ENCODE measurements at places on chromosomes 3 and 15.

GRCh38 chr3:94709249-94709902, 646.5 kb downstream of the NSUN3 start:
- DNase-seq, result no peak

GRCh38 chr15:31157644-31158069, 56.1 kb upstream of the TRPM1 start:
- no peak for DNase-seq

DNA sequence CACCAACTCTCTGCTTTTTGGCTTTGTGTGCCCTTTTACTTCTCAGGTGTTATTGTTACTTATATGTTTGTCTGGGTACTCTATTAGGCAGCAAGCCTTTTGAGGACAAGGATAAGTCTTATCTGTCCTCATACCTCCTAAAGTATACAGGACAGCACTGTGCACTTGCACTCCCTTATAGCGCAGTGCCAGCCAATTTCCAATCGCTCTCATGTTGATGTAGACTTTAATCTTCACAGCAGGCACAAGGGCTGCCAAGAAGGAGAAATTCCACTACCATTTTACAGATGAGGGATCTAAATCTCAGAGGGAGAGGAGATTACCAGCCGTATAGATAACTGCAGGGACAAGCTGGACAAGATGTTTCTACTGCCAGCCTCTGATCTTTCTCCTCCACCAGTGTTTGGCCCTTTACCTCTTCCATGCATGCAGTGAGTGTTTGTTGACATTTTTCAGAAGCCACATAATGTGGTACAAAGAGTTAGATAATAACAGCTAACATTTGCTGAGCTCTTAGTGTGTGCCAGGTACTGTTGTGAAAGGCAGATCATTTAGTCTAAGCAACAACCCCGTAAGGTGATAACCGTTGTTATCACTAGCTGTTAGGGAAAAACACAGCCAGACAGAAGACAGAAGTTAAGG, 30.1 kb downstream of the SST start:
- peak; percentile 67 for DNase-seq

DNA sequence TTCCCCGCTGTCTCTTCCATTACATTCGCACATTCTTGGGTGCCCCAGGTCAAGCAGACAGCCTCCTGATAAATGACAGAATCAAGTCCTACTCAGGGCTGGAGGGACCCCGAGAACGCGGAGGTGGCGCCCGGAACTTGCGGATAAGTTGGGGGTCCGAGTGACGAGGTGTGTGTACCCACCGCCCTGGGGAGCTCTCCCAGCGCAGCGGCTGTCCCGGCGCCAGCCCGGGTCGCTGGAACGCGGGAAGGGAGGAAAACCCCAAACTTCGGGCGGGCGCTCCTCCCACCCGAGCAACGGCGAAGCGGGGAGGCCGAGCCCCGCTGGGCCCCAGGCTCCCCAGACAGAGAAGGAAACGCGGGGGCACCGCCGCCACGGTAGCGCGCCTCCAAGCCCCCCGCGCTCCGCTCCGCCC, 550 bp downstream of the CLN6 start:
- DNase-seq, result no peak

DNA sequence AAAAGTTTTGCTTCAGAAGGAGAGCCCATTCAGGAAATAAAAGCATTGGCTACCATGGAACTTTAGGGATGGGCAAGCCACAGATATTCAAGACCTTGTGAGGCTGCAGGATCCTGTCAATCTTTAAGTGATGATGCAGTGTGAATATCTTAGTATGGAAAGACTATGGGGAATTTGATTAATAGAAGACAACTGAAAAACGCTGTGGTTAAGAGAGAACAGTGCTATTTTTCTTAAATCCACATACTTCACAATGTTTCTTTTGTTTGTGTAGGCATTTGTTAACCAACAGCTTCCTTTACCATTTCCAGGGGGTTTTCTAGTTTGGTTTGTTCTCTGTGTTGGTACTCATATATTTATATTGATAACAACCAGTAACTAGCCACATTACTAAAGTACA, 90.3 kb downstream of the TMEM212 start:
- DNase-seq, result no peak

DNA sequence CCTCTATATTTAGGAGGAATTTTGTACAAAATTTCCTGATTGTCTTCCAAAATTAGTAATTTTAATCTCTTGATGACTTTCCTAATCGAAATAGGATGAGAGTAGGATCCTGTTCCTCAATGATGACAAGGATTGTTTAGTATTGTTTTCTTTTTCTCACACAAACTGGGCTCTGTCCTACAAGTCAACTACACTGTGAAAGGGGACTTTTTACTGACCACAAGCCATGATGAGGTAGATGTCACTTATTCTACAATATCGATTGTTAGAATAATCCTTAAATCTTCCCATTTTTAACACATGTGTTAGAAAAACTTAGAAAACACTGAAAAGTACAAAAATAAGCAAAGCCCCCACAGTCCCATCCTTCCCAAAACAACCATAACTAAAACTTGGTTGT, 35.8 kb upstream of the TSC22D2 start:
- no peak for DNase-seq

- DNase-seq, result no peak
These were observed 167.3 kb downstream of the BCHE start for GRCh38 chr3:165669967-165670366.

DNA sequence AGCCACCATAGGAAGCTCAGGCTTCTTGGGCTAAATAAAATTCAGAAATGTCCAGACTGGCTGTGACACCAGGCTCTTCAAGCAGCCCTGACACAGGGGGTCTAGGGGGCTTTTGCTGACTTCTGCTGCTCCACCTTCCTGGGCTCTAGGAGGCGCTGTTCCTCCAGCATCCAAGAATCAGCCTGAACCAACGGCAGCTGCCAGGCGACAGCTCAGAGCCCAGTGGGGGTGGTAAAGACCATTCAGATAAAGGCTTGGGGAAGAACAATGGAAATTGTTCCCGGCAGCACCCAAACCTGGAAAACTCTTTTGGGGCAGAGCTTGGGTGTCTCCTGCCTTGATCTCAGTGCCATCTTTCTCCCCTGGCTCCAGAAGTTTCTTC, 21.6 kb upstream of the PSTPIP1 start:
- no peak for DNase-seq

GRCh38 chr3:119653876-119654275, 6.5 kb downstream of the POPDC2 start:
- DNase-seq, result no peak

DNA sequence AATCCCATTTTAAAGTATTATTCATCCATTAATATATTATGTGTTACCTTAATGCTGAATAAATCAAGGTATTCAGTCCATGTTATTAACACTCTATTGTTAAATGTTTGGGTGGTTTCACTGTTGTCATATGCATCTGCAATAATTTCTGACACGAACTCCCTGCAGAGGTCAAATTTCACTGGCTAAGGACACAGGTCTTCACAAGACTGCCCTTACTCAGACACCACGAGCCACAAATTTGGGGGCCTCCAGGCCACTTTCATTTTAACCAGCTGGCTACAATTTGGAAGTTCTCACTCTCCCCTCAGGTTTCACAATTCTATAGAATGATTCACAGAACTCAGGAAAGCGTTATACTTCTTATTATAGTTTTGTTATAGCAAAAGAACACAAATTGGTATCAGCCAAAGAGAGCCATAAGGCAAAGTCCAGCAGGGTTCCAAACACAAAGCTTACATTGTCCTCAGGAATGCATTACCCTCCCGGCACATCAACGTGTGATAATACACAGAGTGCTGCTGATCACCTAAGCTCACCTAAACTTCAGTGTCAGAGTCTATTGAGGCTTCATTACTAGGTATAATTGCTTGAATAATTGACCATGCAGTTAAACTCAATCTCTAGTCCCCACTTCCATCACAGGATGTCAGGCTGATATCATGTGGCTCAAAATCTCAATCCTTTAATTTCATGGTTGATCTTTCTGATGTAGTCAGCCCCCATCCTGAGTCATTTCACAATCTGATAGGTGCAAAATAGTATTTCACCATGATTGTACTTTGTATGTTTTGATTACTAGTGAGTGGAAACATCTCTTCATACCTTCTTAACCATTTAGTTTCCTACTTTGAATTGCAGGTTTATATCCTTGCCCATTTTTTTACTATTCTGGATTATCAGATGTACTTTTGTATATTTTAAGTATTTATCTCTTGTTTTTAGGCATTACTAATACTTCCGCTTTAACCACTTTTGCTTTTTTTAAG, 441.4 kb upstream of the AGTR1 start:
- no peak for DNase-seq

DNA sequence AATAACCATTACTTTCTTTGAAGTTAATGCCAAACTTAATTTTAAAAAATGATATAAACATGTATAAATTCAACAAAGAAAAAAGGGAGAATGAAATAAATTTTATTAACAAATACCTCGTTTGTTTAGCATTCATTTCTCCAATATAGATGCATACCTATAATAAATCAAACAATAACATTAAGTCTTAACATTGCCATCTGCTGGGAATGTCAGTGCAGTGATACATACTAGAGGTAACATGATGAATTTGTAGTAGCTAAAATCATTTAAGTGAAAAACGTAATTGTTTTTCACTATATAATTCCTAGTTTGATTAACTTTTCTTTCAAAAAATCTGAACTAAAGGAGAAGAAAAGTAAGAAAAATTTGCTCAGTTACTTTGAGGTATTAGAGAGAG, 340.2 kb upstream of the CBLB start:
- no peak for DNase-seq

DNA sequence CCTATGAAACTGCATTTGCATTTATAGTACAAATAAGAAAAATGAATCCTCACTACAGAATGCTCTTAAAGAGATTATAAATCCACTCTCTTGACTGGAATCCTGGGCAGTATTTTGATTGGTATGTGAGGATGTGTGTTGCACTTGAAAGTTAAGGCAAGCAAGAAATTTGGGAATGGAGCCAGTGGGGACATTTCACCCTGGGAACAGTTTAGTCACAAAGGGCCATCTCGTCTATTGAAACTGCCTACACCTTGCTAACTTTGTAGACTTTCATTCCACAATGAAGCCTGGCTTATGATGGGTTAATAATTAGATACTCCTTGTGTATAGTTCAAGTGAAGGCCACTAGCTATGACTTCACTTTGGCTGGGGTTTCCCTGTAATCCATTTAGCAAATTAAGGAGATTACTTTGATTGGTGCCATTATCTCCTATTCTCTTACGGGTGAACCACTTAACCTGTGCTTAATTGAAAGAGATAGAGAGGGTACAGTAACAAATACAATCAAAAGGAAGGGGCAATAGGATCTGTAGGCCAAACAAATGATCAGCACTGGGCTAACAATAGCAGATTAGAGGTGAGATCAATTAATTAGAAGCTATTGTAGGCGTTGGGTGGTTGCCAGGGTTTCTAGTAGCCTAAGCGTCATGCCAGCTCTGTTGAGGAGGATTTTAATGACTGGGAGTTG, 146.9 kb upstream of the RARB start:
- DNase-seq, result no peak

GRCh38 chr3:169759256-169759655, 5.6 kb downstream of the TERC start:
- no peak for DNase-seq

GRCh38 chr3:84980011-84980410, 21.2 kb downstream of the CADM2 start:
- DNase-seq, result no peak

DNA sequence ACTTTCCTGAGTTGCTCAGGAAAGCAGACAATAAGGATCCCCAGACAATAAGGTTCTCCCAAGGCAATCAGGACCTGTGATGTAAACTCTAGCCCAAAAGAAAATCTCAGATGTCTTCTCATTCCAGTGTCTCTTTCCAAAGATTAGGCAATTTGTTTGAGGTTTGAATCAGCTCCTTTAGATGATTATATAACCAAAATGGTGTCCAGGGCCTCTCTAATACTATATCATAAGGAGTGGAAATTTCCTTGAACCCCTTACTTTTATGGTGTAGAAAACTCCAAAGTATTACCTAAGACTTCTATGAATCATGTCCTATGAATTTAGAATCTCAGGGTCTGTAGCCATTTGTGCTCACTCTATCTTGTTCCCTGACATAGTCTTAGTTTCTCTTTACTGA, 65.9 kb downstream of the GPR176 start:
- no peak for DNase-seq

DNA sequence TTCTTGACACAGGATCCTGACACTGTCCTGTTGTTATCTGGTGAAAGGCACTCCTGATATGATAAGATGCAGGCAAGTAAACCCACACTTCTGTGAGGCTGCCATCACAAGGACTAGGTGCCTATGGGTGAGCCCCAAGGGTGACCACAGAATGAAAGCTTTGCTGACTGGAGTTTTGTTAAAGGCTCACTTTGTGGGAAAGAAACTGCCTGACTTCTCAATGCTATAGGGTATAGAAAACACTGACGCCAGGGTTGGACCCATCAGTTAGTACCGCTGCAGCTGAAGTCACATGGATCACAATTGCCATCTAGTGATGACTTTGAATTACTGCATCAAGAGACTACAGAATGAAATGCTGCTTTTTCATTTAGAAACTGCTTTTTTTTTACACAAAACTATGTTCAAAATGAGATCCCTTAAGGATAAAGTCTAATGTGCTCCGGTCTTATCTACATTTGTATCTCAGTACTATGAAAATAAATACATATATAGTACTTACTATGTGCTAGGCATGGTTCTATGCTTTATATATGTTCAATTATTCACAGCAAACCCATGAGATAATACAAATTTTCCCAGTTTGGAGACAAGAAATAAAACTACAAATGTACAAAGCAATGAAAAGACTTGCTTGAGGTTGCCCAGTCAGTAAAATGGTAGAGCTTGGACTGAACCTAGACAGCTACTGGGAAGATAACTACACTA, 64.2 kb upstream of the CMSS1 start:
- peak; percentile 2 for DNase-seq

DNA sequence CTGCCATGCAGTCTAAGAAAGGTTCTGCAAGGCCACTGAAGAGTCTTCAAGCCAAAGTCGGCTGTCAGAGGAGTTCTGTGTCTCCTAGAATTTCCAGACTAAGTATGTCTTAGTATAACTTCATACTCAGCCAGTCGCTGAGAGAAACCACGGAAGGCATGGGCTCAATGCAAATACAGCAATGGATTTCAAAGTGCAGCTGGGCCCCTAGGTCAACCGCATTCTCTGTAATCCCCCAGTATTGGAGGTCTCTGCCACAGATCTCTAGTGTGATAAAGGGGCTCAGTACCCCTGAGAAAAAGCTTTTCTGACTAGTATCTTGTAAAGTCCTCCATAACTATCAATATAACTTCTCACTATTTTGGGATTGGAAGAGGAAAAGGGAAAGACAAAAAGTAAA, 208.3 kb downstream of the VPS13C start:
- no peak for DNase-seq

DNA sequence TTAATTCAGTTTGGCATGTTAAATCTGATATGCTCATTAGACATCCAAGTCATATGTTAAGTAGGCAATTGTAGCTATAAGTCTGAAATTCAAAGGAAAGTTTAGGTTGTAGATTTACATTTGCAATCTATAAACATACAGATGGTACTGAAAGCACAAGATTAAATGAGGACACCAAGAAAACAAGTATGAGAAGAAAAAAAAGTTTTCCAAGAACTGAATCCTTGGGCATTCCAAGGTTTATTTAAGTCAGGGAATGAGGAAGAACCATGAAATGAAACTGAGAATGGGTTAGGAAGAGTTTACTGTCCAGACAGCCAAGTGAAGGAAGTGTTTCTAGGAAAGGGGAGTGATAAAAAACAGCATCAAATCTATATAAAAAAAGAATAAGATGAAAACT, 756.1 kb upstream of the DPPA4 start:
- DNase-seq, result no peak
